ENCODE measurements at places on chromosomes 7 and 10.
A peak's percentile ranks its signal among the peaks of the same experiment; 100 is the strongest.

DNA sequence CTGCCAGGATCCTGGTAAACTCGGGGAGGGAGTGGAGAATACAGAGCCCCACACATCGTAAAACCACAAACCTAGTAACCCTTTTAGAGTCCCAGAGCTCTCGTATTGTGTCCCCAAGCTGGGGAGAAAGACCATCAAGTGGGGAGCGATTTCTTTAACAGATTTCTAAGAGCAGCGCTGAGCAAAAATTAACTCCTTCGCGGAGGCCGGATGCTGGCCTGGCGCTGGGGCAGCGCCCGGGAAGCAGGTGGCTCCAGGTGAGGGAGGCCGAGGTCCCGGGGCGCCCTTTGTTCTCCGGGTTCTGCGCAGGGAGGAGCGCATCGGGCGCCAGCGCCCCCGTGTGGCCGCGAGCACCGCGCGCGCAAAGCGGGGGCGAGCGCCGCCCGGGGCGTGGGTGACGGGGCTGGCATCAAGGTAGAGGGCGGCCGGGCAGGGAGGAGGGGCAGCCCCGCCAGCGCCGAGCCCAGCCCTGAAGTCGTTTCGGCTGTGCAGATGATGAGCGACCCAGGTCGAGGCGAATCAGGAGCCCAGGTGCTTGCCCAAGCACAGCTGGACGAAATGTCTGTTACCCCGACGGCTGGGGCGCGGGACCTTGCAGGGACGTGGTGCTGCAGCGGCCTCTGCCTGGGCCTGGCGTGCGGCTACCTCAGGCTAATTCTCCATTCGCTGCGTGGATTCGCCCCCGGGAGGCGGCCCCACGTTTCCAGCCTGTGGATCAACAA lies 10.4 kb upstream of the FGFR2 start:
- no peak for DNase-seq

GRCh38 chr10:15712883-15713282 lies 6.8 kb downstream of the ITGA8 start:
- no peak for DNase-seq

DNA sequence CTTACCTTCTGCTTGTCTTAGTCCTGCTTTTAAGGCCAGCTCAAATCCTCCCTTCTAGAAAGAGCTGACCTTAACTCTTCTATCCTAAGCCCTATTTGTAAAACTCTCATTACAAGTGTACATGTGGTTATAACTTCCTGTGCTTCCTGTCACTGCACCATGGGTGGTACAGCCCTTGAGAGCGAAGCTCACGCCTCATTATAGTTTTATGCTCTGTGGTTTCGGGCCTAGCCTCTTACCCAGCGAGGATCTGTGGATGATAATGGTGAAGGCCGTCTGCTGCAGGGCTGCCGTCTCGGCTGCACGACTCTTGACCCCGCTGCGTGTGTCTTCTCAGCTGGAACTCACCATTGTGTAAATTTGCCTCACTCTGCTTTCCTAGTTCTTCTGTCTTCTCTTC lies 74.6 kb downstream of the CUL1 start:
- no peak for DNase-seq

- no peak for DNase-seq
Measured at GRCh38 chr10:7787150-7787856, 490 bp downstream of the KIN start.

GRCh38 chr7:86904949-86905834 lies 154.3 kb downstream of the ELAPOR2 start:
- peak; percentile 23 for DNase-seq

- DNase-seq: no peak
Measured at GRCh38 chr7:95046494-95047240, 139.3 kb downstream of the PPP1R9A start.

All from renal cortical epithelial cell (primary cell).